ENCODE measurements at places on chromosomes 7 and 10.
A peak's percentile ranks its signal among the peaks of the same experiment; 100 is the strongest.

- DNase-seq = no peak
Measured at GRCh38 chr10:4016214-4016740, 231.3 kb upstream of the KLF6 start.

DNA sequence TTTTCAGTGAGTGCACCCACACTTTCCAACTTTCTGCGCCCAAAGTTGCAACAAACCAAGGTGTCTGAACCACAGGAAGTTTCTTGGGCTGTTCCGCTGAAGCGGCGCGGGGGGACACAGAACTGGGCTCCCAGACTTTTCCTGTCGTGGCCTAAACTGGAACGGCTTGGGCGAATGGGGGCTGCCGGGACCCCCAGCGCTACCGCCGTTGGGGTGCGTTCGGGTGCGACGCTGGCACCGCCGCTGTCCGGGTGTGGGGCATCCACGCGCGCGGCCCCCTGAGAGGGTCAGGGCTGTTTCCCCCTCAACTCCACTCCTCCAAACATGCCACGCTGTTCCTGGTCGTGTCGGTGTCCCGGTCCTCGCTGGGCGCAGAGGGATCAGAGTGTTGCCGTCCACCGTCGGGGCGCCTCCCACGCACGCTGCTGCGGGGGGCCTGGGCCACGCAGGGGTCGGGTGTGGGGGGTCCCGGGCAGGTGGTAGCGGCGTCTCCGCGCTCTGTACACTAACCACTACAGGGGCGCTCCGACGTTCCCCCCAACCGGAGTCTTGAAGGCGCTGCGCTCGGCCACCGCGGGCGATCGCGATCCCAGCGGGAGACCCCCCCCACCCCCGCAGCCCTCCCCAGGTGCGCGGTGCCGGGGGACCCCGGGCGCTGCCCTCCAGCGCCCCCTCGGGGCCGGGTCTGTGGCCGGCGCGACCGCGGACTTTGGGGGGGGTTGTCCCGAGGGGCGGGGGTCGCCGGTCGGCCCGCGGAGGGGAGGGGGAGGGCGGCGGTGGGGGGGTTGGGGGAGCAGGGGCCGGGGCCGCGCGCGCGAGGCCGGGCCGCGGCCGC lies 2.2 kb upstream of the CUX1 start:
- DNase-seq = peak; percentile 21

DNA sequence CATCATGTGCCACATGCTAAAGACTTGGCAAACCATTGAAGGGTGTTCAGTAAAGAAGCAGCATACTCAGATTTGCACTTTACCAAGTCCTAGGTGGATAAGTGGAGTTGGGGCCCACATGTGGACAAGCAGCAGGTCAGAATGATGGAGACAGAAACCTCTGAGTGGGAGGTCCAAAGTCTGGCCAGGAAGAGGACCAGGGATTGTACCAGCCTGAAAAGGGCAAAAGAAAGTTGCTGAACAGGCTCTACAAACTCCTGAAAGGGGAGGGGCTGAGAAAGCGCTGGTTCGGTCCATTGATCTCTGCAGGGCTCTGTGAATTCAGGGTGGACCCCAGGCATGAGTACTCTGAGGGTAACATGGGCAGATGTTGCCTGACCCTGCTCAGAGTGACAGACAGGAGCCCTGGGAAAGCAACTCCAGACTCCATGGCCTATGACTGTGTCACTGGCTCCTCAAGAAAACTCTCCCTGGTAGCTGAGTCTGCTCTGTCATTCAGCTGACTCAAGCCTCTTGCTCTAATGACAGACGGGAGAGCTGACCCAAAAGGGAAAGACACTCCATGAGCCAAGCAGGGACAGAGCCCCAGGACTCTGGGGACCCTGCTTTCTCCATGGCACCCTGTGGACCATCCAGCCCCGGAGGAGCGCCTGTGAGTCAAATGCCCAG lies 68.5 kb downstream of the TBXAS1 start:
- no peak for DNase-seq

- DNase-seq = no peak
Measured at GRCh38 chr10:9243941-9244411, 1189.5 kb downstream of the GATA3 start.

DNA sequence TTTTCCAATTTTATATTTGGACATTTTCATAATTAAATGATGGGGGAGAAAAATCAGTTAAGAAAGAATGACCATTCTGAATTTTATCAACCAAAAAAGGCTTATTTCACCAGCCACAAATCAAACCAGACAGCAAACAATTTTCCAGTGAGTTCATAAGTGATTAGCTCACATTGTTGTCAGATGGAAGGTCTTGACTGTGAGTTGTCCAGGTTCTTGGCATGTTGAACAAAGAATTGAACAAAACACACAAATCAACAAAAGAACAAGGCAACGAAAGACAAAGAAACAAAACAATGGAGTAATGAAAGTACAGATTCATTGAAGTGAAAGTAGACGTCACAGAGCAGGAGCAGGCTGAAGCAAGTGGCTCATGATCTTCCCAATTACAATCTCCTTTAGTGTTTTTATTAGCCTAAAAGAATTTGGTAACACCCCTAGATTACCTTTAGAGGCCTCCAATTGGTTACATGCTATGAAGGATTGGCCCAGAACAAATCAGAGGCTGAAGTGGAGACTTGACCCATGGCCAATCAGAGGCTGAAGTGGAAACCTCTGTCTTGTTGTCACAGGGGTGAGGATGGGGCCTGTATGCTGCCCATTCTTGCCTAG lies 248.7 kb downstream of the NEBL start:
- no peak for DNase-seq

DNA sequence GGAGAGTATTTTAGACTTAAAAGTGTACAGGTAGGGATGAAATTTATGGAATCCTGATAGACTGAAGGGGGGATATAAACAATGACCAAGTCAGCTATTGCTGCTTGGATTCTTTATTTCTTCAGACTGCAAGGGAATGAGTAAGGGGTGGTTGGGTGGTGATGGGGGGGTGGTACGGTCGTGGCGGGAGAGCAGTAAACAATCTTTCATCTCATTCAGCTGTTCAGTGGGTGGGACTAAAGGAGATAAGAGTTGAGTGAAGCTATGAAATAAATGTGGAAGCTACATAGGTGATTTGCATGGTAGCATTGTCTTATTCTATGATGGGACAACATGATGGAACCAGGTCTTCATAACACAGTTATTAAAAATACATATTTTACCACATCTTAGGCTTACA lies 1.8 kb downstream of the SEPTIN7 start:
- no peak for DNase-seq

- no peak for DNase-seq
Measured at GRCh38 chr7:71430246-71430645, 298.3 kb downstream of the GALNT17 start.

DNA sequence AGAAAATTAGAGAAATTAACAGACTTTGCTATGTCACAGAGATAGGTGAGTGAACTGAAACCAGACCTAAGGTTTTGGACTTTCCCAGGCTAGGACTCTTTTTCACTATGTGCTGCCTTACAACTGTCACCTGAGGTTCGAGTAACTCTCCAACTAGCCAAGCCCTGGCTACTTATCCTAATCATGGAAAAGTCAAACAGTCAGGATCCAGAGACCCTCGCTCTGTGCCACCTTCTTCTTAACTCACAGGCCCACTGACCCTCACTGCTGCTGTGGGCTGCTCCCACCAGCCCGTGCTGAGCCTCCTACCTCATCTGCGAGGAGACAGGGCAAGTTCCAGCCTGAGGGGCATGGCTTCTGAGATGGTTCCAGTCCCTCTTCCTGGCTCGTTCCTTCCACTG lies 211.4 kb upstream of the KLF14 start:
- no peak for DNase-seq

- no peak for DNase-seq
Measured at GRCh38 chr7:131499801-131500200, 56.6 kb downstream of the PODXL start.

DNA sequence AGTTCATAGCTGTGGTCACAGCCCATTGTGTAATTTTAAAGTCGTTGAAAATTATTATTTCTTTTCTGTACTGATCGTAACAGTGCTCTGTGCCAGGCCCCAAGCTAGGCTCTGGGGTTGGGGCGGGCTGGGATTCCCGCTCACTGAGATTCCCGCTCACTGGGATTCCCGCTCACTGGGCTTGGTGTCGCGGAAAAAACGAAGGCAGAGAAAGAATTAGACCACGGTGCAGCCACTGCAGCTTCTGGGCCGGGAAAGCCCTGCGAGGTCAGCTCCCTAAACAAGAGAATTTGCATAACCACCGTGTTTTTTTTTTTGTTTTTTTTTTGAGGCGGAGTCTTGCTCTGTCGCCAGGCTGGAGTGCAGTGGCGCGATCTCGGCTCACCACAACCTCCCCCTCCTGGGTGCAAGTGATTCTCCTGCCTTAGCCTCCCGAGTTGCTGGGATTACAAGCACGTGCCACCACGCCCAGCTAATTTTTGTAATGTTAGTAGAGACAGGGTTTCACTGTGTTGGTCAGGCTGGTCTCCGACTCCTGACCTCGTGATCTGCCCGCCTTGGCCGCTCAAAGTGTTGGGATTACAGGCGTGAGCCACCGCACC lies 31.2 kb downstream of the FOXK1 start:
- DNase-seq = peak; percentile 74

DNA sequence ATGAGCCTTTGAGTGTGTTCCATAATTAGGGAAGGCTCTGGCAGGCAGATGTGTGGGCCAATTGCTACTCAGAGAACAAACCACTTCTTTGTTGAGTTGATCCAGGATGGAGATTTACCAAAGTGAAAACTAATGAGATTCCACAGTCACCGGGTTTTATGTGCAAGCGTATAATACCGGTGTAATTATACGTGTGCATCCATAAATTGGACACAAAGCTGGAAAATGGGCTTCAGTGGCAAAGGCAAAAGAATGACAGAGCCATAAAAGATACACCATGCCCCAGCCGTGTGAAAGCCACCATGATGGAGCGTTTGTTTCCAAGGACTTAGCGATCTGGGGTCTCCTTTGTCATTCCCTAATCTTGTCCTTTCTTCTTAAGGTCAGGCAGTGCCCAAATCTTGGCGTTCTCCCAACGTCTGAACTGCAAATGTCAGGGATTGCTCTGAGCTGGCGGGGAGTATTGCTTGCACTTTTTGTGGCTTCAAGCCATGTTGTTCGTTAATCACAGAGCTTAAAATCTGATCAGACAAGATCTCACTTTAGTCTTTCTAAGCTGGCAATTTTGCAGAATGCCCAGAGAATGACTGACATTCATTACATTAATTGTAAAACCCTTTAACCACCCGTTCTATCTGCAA lies 70.1 kb downstream of the NPTX2 start:
- no peak for DNase-seq

GRCh38 chr10:61944410-61945147 lies 43.1 kb downstream of the ARID5B start:
- DNase-seq = no peak

GRCh38 chr10:89633484-89633883 lies 11.6 kb downstream of the PANK1 start:
- peak; percentile 59 for DNase-seq

DNA sequence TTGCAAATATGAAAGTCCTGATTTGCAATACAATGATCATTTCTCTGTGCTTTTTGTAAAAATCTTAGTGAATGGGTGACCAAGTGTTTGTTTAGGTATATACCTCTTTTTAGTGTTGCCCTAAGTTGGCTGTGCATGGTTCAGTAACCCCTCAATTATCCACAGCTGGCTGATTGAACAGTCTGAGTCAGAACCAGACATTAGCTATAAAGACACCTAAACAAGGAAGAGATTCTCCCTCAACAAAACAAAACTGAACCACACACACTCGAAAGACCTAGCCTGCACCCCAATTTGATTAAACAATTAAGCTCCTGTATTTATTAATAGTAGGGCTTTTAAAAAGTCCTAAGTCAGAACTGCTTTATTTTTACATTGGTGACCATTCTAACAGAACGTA lies 2.8 kb downstream of the RSBN1L start:
- DNase-seq = no peak

- DNase-seq = peak; percentile 37
Measured at GRCh38 chr10:115092555-115093285, 445 bp upstream of the ATRNL1 start.

DNA sequence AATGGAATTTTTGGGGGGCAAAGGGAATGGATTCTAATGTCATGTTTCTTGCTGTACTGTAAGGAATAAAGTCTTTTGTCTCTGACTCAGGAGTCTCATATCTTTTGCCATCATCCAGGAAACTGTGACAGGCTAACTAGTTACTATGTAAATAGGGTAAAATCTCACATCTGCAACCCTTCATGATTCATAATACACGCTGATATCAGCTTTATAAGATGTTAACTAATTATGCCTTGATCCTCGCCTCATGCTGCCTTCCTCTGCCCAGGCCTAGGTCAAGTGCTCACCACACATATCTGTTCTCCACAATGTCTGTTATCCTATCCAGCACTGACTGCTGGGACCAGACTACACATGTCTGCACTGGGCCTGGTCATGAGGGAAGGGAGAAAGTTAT lies 81.3 kb upstream of the CXCL12 start:
- peak; percentile 86 for DNase-seq

GRCh38 chr7:4835398-4836205 lies 26.2 kb downstream of the PAPOLB start:
- DNase-seq = no peak
